ENCODE measurements at places on chromosomes 7 and 10.

DNA sequence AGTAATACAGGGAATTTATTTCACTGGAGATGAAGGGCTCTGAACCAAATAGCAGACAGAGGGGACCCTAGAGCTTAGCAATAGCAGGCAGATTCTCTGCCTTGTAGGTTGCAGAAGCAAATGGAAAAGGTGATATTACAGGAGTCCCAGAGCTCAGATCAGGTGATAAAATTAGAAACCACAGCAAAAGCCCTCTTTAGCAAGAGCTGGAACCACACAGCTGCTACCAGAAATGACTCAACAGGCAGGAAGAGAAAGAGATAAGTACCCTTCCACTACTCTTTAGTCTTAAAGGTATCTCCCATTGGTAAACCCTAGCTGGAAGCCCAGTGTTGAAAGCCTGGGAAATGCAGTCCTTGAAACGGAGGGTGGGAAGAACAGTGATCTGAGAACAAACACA, 535.6 kb upstream of the GHITM start:
- no peak for DNase-seq

- DNase-seq: no peak
These were observed 270.3 kb downstream of the ELFN1 start for GRCh38 chr7:1940402-1940786.

DNA sequence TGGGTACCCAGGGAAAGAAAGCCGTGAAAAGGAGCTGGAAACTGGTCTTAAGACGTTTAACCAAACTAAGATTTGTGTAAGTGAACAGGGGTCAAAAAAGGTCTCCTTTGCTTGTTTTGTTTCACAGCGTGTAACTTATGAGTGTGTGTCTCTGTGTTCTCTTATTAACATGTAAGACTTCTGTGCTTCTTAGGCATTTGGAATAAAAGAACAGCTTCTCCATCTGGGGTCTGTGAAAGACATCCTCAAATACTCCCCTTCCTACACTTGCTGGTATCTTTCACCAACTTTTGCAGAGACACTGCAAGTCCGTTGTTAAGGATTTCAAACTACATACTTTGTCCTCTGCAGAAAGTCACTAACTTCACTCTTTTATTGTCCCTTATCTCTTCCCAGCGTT, 615 bp upstream of the NEUROD6 start:
- DNase-seq: no peak

DNA sequence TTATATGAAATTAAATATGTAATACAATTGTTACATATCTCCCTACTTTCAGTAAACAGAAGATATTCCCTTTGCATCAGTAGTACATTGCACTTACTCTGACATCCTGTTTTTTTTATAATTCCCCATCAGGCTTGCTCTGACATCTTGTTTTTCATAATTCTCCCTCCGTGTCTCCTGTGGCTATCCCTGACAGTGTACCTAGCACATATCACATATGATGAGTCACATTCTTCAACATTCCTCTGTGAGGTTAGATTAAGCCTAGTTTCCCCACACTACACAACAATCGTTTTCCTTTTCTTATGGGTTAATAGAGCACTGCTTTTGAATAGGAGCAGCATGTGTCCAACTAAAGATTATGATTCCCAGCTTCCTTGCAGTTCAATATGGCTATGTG, 250.6 kb upstream of the NPVF start:
- DNase-seq: no peak

- no peak for DNase-seq
These were observed 216.2 kb upstream of the HABP2 start for GRCh38 chr10:113336549-113337130.

Data from AG09309 (cell line).